ENCODE measurements at places on chromosomes 2 and 18.
A peak's percentile ranks its signal among the peaks of the same experiment; 100 is the strongest.

DNA sequence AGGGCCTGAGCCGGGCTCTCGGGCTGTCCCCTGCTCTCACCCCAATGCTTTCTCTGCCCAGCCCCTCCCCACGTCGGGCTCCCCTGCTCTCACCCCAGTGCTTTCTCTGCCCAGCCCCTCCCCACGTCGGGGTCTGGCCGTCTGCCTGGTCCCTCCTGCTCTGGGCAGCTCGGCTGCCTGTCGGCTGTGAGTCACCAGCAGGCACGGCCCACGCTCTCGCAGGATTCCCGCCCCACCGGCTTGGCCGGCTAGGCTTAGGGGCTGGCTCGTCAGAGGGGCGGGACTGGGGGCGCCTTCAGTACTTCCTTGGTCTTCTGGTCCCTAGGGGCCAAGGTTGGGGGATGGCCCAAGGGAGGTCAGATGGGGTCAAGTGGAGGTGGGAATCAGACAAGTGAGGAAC, 3.3 kb downstream of the BOK start:
- DNase-seq = peak; percentile 22

DNA sequence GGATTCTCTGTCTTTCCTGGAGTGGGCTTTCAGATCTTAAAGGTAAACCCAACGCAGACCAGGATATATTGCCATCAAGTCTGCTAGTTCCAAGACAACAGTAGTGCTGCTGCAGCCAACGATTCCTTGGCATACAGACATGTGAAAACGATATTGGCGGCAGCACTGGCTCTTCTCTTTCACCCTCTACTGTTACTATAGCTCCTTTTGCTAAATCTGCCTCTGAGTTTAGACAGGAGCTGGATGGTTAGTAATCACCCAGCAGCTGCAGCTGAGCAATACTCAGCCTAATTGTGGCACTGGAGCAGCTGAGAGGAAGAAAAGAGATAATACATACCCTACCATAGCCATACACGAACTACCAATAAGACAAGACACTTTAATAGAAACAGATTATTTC, 4.0 kb downstream of the YES1 start:
- DNase-seq = no peak

DNA sequence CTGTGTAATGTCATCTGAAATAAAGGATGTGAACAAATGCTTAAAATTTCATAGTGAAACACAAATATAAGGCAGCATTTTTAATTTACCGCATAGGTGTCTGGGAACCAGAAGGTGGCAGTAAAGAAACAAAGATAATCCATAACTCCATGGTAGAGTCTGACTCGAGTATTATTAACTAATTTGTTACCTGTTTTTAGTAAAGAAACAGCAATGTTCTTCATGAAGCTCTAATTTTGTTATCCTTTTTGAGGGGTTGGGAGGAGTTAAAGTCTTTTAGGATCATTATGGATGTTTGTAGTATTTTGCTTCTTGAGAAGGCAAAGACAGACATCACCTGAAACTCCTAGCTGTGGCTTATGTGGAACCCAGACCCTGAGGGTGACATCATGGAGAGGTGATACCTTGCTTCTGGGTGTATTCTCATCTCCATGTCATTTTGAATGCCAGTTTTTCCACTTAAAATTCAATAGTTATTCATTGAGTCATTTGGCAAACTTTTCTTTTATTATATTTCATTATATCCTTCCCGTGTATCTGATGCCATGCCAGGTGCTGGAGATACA, 286.2 kb upstream of the EPAS1 start:
- no peak for DNase-seq

DNA sequence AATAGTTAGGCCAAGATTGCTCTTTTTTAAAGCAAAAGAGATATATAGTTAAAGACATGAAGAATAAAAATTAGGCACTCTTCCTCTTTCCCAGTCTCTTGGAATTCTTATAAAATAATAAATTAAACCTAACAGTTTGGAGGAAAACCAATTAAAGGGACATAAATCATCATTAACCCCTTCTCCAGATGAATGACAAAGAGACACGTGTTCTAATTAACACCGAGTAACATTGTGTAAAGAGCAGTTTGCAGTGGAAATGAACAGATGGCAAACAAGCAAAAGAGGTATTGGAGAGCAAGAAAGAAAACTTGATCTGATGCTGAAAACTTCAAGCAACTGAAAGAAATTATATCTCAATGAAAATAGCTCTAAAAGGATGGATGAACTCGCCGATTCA, 48.4 kb downstream of the BCL2 start:
- no peak for DNase-seq

DNA sequence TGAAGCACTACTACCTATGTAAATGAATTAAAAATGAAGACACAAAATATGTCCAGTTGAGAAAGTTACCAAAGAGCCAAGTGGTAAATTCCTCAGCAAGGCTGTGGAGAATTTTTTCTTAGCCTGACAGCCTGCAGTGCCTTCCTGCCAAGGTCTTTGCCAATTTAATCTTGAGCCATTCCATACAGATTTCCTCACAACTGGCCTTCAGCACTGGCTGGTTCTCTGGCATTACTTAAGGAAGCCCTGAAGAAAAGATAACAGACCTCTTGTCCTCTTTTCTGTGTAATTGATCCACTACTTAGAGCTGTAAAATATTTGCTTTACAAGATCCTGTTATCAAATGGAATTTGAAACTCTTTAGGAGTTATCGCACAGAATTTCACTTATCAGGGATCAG, 334.2 kb upstream of the LRRTM1 start:
- DNase-seq = no peak

DNA sequence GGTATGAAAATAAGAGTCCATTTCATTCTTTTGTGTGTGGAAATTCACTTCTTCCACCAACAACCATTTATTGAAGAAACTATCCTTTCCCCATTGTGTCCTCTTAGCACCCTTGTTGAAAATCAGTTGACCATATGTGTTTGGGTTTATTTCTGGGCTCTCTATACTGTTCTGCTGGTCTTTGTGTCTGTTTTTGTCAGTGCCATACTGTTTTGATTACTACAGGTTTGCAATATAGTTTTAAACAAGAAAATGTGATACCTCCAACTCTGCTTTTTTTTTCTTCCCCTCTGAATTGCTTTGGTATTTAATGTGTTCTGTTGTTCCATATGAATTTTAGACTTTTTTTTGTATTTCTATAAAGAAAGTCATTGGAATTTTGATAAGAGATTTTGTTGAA, 8.4 kb downstream of the GTF2A1L start:
- DNase-seq = no peak

- peak; percentile 44 for DNase-seq
These were observed 90.0 kb upstream of the TAF1B start for GRCh38 chr2:9753276-9753600.

DNA sequence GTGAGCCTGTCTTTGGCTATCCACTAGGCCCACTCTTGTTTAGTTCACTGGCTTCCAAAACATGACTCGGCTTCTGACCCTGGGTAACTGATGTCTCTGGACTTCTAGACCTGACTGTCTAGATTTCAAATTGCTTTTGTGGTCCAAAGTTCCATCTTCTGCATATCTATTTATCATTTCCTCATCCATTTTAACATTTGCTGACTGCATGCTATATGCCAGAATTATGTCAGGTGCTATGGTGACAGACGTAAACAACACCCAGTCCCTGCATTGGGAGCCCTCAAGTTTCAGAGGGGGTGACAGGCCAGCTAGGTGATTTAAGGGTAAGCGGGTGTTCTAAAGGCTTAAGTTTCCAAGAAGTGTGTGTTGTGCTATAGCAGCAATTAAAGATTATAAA, 140.9 kb downstream of the PIEZO2 start:
- no peak for DNase-seq

DNA sequence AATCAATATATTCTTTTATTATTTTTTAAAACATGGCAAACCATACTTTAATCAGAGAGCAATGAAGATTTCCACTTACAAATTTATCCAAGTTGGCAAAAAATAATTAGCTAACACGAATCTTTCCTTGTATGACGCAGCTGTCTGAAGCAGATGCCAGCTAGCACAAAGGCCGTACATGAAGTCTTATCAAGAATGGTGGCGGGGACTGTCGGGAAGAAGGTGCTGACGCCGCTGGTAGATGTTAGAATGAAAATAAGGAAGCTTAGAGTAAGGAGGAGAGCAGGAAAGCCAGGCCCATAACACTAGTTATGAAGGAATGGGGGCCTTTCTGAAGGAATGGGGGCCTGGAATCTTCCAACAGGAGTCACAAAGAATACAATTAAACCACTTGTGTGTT, 96.7 kb downstream of the ZNF516 start:
- DNase-seq = no peak

GRCh38 chr2:164697688-164698461, 76.6 kb upstream of the GRB14 start:
- DNase-seq = no peak

DNA sequence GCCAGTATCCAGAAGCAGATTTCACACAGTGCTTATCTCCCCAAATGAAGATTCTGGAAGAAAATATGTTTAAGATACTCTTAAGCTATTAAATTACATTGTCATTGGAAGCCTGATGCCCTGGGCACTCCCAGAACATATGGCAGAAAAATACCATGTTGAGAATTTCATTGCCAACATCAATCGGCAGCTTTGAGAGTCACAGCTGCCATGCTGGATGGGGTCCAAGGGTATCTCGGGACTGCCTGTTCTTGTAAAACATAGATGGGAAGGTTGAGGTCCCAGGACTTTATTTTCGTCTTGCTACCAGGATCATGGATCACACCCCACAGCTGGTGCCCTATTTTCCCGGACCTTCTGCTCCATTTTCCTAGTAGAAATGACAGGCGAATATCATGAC, 632.5 kb downstream of the SUCLG1 start:
- no peak for DNase-seq

GRCh38 chr18:3725115-3725514, 275.1 kb downstream of the TGIF1 start:
- no peak for DNase-seq

GRCh38 chr18:64248836-64249235, 99.9 kb upstream of the LINC00305 start:
- DNase-seq = no peak
